DMS79 (cell line): ENCODE measurements at places on chromosomes 3 and 15.

DNA sequence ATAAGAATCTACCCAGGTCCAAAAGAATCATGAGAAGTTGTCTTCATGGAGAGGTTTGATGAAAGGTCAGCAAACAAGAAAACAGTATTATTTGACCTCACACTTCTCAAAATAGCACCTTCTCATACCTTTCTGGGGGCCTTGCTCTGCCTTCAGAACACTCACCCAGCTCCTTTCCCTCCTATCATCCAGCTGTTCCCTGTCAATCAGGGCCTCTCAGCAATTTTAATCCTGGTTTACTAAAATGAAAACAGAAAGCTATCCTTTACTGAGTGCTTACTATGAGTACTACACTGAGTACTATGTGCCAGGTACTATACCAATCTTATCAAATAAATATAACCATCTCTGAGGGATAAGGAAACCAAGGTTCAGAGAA is 138.6 kb downstream of the GAP43 start:
- no peak for DNase-seq

DNA sequence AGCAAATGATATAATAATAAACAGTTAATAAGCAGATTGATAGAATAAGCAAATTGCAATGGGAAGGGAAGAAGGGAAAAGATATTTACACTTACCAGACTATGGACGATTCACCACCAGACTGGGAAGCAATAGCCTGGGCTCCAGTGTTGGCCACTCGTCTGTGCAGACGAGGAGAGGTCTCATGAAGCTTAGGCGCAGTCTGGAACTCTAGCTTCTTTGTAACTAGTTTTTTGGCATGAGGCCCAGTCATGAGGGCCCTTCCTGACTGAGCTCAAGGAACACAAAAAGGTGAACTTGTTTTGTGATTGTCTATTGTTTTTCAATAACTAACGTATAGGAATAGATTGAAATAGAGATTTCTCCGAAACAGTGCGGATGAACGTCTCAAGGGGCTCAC is 63.3 kb upstream of the GATM start:
- peak; percentile 57 for DNase-seq

GRCh38 chr15:33068007-33068481 is 126.5 kb downstream of the FMN1 start:
- DNase-seq, result peak; percentile 72

- DNase-seq, result no peak
Observed at GRCh38 chr3:106160396-106160795, 291.6 kb upstream of the CBLB start.

DNA sequence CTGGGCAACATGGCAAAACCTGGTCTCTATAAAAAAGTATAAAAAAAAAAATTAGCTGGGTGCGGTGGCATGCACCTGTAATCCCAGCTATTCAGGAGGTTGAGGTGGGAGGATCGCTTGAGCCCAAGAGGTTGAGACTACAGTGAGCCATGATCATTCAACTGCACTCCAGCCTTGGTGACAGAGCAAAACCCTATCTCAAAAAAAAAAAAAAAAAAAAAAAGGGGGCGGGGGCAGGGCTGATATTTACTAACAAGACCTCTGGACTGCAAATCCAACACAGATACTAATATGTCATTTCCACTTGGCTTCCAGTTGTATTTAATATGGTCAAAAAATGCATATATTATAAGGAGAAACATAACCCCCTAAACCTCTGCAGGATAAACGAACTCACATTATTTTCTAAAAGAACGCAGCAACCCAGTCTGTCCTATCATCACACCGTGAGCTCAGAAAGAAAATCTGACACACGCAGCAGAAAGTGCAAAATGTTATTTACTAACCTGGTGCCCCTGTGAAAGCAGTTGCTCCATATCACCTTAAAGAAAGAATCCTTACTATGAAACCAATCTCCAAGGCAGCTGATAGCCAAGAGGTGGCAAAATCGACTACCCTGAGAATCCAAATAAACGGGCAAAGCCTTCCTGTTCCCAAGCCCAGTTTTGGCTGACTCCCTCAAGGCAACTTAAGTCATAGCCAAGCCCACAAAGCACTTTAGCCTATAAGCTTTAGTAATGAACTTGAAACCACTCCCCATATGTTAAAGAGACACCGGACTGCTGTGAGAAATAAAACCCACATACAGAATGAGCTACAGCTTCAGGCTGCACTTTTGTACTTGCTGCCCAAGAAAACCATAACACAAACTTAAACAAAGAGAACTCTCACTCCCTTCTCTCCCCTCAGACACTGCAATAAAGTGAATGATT is 39.3 kb downstream of the PLD1 start:
- no peak for DNase-seq

GRCh38 chr15:83018436-83018835 is 7.0 kb upstream of the C15orf40 start:
- DNase-seq, result no peak

DNA sequence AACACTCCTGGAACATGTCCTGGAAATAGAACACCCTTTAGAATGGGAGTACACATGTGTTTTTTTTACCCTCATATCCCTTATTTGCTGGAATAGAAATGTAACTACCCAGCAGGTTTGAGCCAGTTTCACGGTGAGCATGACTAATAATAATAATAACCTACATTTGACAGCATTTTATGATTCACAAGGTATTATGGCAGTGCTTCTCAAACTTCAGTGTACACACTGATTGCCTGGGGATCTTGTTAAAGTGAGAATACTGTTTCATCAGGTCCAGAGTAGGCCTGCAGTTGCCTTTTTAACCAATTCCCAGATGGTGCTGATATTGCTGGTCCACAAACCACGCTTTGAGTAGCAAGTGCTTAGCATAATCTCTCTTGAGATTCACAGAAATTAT is 63.9 kb downstream of the NFKBIZ start:
- no peak for DNase-seq

- DNase-seq, result no peak
Observed at GRCh38 chr3:32818970-32819511, 1.2 kb downstream of the TRIM71 start.

- DNase-seq, result no peak
Observed at GRCh38 chr15:55993804-55994560, 570 bp upstream of the NEDD4 start.

GRCh38 chr3:126477061-126477380 is 1.3 kb upstream of the ZXDC start:
- DNase-seq, result no peak

GRCh38 chr3:168165390-168166269 is 69.9 kb upstream of the GOLIM4 start:
- peak; percentile 12 for DNase-seq

DNA sequence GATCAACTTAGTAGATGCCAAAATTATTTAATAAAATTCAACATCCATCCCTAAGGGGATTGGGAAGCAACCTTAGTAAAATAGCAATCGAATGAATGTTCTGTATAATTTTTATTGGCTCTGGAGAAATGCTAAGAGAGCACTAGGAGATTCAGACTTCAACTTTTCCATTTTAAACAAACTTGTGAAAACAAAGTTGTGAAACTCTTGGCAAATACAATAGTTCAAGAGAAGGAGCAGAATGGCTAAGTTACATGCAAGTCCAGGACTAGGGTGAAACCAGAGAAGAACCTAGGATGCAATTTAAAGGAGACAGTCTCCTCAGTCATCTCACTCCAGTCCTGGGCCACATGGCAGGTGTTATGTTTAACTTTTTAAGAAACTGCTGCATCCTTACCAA is 16.7 kb upstream of the ZNF280D start:
- DNase-seq, result no peak
